Prostate gland (tissue), 2 donors: ENCODE measurements at places on chromosomes 1 and 21. TPM values are rescaled to one million over a fixed set of nuclear protein-coding genes. Genes with fewer than 3 reads are reported as not detected.

DNA sequence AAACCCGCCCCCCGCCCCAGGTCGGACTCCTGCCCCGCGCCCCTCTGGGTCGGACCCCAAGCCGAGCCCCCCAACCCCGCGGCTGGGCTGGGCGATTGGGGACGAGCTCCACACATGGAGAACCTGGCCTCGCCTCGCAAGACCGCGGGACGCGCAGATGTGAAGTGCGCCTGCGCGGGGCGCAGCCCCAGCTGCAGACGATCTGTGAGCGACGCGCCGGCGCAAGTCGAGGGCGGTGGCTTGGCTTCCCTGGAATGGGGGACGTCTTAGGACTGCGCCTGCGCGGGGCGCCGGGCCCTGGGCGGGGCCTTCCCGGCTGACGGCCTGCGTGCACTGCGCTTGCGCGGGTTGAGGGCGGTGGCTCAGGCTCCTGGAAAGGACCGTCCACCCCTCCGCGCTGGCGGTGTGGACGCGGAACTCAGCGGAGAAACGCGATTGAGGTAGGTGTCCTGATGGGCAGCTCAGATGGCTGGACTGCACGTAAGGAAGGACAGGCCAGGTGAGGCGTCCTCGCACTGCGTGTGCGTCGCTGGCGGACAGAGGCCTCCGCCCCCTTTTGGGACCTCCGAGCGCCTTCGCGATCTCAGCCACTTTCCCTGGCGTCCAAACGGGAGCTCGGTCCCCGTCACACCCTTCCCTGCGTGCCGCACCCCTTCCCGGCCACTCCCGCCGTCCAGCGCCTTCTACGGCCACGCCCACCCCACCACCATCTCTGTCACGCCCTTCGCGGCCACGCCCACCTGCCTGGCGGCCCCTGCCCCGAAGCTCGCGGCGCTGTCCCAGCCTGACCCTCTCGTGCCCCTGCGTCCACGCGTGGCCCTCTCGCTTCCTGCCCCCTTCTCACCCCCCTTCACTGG is at the start of gene PRMT2:
Gene PRMT2 (plus strand): TSS at position 351 of the 857 bp plus-strand sequence. CDS start 1,278 bp downstream, outside the sequence.
- peak within 1 kb of the TSS; percentile 86 for H3K4me3 ChIP-seq
- H3K27ac ChIP-seq = peak within 1 kb of the TSS; percentile 99
- DNase-seq = peak; percentile 95
- H3K4me1 ChIP-seq = peaks cover 4% of the 10 kb centered on the region
- H3K36me3 ChIP-seq = no peaks in the 10 kb centered on the region
- no peaks in the 10 kb centered on the region for H3K27me3 ChIP-seq

DNA sequence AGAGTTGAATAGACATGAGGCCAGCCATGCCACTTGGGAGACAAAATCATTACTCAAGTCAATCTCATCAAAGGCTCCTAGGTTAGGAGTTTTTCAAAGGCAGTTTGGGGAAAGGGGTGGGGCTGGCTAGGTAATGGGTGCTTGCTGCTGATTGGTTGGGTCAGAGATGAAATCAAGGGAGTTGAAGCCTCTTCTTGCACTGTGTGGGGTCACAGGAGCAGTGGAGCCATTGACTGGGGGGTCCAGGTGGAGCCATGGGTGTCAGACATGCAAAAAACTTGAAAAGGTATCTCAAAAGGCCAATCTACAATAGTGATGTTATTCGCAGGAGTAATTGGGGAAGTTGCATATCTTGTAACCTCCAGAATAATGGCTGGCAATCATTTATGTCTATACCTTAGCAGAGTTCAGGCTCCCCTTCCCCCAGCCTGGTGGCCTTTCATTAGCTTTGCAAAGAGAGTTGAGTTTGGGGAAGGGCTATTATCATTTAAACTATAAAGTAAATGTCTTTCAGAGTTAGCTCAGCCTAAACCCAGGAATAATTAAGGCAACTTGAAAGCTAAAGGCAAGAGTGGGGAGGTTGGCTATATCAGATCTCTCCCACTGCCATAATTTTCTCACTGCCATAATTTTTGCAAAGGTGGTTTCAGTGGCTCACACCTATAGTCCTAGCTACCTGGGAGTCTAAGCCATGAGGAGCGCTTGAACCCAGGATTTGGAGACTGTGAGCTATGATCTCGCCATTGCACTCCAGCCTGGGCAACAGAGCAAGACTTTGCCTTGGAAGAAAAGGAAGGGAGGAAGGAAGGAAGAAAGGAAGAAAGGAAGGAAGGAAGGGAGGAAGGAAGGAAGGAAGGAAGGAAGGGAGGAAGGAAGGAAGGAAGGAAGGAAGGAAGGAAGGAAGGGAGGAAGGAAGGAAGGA is 7.8 kb upstream of the PINK1 start:
- H3K36me3 ChIP-seq = no peaks in the 10 kb centered on the region
- H3K27ac ChIP-seq = no peak overlapping the region
- no peak for DNase-seq

GRCh38 chr1:21491488-21492355 is 17.5 kb upstream of the ALPL start:
- no peaks in the 10 kb centered on the region for H3K36me3 ChIP-seq
- no peak for DNase-seq
- no peak overlapping the region for H3K4me3 ChIP-seq
- no peaks in the 10 kb centered on the region for H3K27me3 ChIP-seq

DNA sequence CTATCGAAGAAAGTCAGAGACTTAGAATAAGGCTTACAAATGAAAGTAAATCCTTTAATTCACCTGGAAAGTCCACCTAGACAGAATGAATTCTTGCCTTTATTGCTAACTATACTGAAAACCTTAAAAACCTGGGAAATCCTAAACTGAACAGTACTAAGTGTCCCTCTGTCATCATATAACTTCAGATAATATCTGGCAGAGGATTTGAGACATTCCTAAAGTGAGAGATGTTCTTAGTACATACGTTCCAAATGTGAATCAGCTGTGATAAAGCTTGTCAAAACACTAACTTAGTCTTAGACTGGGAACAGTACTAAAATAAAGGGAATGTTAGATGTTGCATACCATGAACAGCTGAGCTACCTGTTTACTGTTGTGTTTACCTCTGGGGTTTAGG is 121.7 kb downstream of the TNFSF18 start:
- H3K27me3 ChIP-seq = no peaks in the 10 kb centered on the region
- no peak for DNase-seq
- no peaks in the 10 kb centered on the region for H3K36me3 ChIP-seq
- H3K4me3 ChIP-seq = no peak overlapping the region

GRCh38 chr1:220748089-220748934 is at the start of gene MTARC2:
TSS of gene MTARC2 (plus strand) at chr1:220748322. CDS start at chr1:220748532, 210 bp downstream.
- H3K4me3 ChIP-seq = peak within 1 kb of the TSS; percentile 68
- H3K27me3 ChIP-seq = no peaks in the 10 kb centered on the region
- peak; percentile 90 for DNase-seq
- peak within 1 kb of the TSS; percentile 87 for H3K27ac ChIP-seq

GRCh38 chr21:22224261-22224660 is 1226.1 kb downstream of the NCAM2 start:
- DNase-seq = no peak
- H3K27me3 ChIP-seq = no peaks in the 10 kb centered on the region
- no peak overlapping the region for H3K27ac ChIP-seq
- H3K4me3 ChIP-seq = no peak overlapping the region
- no peaks in the 10 kb centered on the region for H3K36me3 ChIP-seq

The BSDC1 gene
- total RNA-seq = 78.3 TPM

GRCh38 chr1:46131712-46132528 is 509 bp downstream of the PIK3R3 start:
- no peaks in the 10 kb centered on the region for H3K4me1 ChIP-seq
- peak overlapping the region; percentile 49 for H3K4me3 ChIP-seq
- H3K27ac ChIP-seq = peak overlapping the region; percentile 87
- no peaks in the 10 kb centered on the region for H3K36me3 ChIP-seq

DNA sequence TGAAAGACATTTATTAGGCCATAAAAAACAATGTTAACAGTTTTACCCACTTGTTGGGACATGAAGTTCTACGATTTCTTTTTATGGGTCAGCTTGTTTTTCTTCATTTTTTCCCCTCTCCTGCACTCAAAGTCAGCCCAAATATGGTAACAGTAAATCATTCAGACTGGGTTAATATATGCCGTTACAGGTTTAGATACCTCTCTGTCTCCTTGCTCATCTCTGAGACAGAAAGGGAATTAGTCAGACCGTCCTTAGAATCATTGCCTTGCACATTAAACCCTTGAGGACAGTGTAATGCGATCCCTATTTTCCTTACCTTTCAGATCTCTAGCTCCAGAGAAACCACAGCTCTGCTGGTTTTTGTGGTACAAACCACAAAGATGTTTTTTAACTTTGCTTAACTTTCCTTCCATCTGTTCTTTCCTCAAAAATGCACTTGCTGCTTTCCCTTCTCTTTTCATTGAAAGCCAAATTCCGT is 613.3 kb downstream of the PLPP3 start:
- H3K27ac ChIP-seq = peak overlapping the region; percentile 50
- no peaks in the 10 kb centered on the region for H3K27me3 ChIP-seq
- DNase-seq = peak; percentile 11
- no peaks in the 10 kb centered on the region for H3K36me3 ChIP-seq

The LRRC53 gene
- not detected for total RNA-seq

The SLAMF1 gene
- 0.36 TPM for total RNA-seq

The OR2T11 gene
- total RNA-seq = not detected

DNA sequence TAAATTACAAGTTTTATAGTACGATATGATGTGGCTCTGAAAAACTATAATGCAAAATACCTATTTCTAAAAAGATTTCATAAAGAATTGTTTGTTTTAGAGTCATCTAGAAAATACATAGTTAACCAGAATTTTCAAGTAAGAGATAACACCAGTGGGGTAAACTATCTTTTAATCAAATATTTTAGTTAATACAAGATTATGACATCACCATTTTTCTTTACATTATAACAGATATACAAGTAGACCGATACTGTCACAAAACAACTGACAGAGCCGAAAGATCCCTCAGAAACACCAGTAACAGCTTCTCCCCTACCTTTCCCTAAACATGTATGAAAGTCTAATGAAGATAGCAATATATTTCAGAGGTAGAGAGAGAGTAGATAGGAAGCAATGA is 54.2 kb downstream of the EPS15 start:
- no peak overlapping the region for H3K27ac ChIP-seq
- no peak for DNase-seq
- H3K36me3 ChIP-seq = no peaks in the 10 kb centered on the region
- no peaks in the 10 kb centered on the region for H3K4me1 ChIP-seq
- no peaks in the 10 kb centered on the region for H3K27me3 ChIP-seq

GRCh38 chr1:6294080-6294889 is 33.4 kb upstream of the GPR153 start:
- H3K27me3 ChIP-seq = no peaks in the 10 kb centered on the region
- no peak for DNase-seq
- no peaks in the 10 kb centered on the region for H3K36me3 ChIP-seq
- no peak overlapping the region for H3K27ac ChIP-seq

The CROCC gene
- total RNA-seq = 19.6 TPM

- H3K36me3 ChIP-seq = no peaks in the 10 kb centered on the region
- no peak for DNase-seq
- no peaks in the 10 kb centered on the region for H3K4me1 ChIP-seq
- no peaks in the 10 kb centered on the region for H3K27me3 ChIP-seq
- no peak overlapping the region for H3K4me3 ChIP-seq
These were observed 59.0 kb downstream of the TSEN15 start for GRCh38 chr1:184110272-184111204.

GRCh38 chr21:15682186-15682895 is 47.4 kb upstream of the USP25 start:
- no peaks in the 10 kb centered on the region for H3K4me1 ChIP-seq
- H3K36me3 ChIP-seq = no peaks in the 10 kb centered on the region
- H3K27ac ChIP-seq = no peak overlapping the region
- no peak for DNase-seq

- peak within 1 kb of the TSS; percentile 60 for H3K4me3 ChIP-seq
- no peaks in the 10 kb centered on the region for H3K27me3 ChIP-seq
- no peaks in the 10 kb centered on the region for H3K36me3 ChIP-seq
These were observed at the start of gene DNAH14 for GRCh38 chr1:224929335-224930237. TSS of gene DNAH14 (plus strand) at chr1:224929675. CDS start at chr1:224952703, 23,028 bp downstream.

DNA sequence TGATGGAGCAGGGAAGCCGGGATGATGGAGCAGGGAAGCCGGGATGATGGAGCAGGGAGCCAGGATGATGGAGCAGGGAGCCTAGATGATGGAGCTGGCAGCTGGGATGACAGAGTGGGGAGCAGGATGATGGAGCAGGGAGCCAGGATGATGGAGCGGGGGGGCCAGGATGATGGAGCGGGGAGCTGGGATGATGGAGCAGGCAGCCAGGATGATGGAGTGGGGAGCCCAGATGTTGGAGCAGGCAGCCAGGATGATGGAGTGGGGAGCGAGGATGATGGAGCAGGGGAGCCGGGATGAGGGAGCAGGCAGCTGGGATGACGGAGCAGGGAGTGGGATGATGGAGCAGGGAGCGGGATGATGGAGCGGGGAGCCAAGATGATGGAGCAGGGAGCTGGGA is 16.0 kb downstream of the GALNT2 start:
- no peak for DNase-seq
- no peak overlapping the region for H3K4me3 ChIP-seq
- no peaks in the 10 kb centered on the region for H3K36me3 ChIP-seq
- H3K27ac ChIP-seq = no peak overlapping the region

The MYBPH gene
- total RNA-seq = not detected

- H3K27ac ChIP-seq = no peak overlapping the region
- no peaks in the 10 kb centered on the region for H3K4me1 ChIP-seq
- H3K4me3 ChIP-seq = no peak overlapping the region
- DNase-seq = peak; percentile 73
These were observed 37.1 kb downstream of the ARHGEF16 start for GRCh38 chr1:3491291-3492246.

DNA sequence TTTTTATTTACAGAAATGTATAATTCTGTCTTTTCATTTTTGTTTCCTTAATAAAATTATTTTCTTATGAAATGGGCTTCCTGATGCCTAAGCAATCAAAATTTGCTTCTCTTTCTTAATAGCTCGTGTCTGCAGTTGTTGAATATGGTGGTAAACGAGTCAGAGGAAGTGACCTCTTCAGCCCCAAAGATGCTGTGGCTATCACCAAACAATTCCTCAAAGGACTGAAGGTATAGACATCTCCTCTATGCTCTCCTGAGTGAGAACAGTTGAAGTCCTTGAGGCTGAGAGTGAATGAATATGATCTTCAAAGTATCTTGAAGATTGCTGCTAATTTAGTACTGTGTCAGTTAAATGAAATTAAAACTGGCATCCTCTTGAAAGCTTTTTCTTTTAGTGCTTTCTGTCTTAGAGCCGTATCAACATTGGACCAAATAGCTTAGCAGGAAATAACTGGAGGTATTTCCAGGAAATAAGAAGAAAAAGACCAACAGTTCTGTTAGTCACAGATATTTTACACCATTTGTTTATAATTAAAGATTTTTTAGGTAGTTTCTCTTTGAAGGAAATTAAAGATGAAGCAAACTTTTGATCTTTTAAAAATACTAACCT is 24.7 kb downstream of the VPS45 start:
- no peaks in the 10 kb centered on the region for H3K27me3 ChIP-seq
- H3K4me1 ChIP-seq = no peaks in the 10 kb centered on the region
- no peak overlapping the region for H3K27ac ChIP-seq
- no peak for DNase-seq
- H3K36me3 ChIP-seq = no peaks in the 10 kb centered on the region
- H3K4me3 ChIP-seq = no peak overlapping the region

GRCh38 chr1:56501888-56502287 is 77.5 kb downstream of the PLPP3 start:
- H3K4me3 ChIP-seq = no peak overlapping the region
- DNase-seq = no peak
- no peak overlapping the region for H3K27ac ChIP-seq
- H3K27me3 ChIP-seq = no peaks in the 10 kb centered on the region
- H3K36me3 ChIP-seq = no peaks in the 10 kb centered on the region

- no peak overlapping the region for H3K27ac ChIP-seq
- no peaks in the 10 kb centered on the region for H3K4me1 ChIP-seq
- no peaks in the 10 kb centered on the region for H3K36me3 ChIP-seq
- no peak overlapping the region for H3K4me3 ChIP-seq
- H3K27me3 ChIP-seq = no peaks in the 10 kb centered on the region
- no peak for DNase-seq
These were observed 946.7 kb upstream of the B3GALT2 start for GRCh38 chr1:194133152-194133551.

The MYOC gene
- 5.7 TPM for total RNA-seq
